ENCODE measurements at places on chromosomes 11 and 22. TPM values are rescaled to one million over a fixed set of nuclear protein-coding genes. Genes with fewer than 3 reads are reported as not detected.

DNA sequence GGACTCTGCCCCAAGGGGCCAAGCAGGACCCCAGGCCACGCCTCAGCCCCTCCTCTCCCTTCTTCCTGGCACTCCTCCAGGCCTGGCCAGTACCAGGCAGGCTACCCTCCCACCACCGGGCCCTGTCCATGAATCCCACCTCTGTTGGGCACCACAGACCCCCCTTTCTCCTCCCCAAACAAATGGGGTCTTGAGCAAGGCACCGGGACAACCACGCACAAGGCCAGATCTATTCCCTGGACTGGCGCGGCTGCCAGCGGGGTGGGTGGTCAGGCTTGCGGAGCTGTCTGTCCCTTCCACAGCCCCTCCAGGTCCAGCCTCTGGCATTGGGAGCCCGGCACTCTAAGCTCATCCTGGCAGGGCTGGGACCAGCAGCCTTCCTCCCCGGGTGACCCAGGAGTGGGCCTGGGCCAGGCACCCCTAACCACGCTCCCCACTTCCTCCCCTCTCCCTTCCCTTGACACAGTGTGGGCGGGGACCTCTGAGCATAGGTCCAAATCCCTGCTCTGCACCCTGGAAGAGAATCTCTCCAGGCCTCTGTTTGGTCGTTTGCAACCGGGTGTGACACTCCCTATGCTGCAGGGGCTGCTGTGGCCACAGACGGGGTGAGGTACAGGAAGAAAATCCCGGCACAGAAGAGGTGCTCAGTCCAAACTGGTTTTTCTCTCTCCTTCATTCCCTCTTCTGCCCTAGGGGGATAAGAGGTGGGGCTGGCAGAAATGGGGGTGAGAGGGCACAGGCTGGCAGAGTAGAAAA is 14.6 kb downstream of the ELFN2 start:
- DNase-seq: no peak

GRCh38 chr22:30535182-30535581 is 11.4 kb downstream of the SEC14L6 start:
- DNase-seq: no peak

The ACTN3 gene
- not detected for polyA plus RNA-seq

GRCh38 chr11:73461964-73462363 is 85.8 kb downstream of the RELT start:
- no peak for DNase-seq

GRCh38 chr11:109039611-109040010 is 374.7 kb downstream of the DDX10 start:
- DNase-seq: no peak
